ENCODE measurements at places on chromosomes 7 and 10. TPM values are rescaled to one million over a fixed set of nuclear protein-coding genes. Genes with fewer than 3 reads are reported as not detected.

Gene TAS2R41
- not detected for total RNA-seq

Gene ELN
- not detected for total RNA-seq

Gene ADARB2
- 0.37 TPM for total RNA-seq

Gene KDM7A
- total RNA-seq: 29.2 TPM

Gene GPR158
- not detected for total RNA-seq

Gene OPN1SW
- not detected for total RNA-seq

Gene COBL
- total RNA-seq: not detected

Gene CFAP69
- total RNA-seq: not detected

Gene TRPV6
- not detected for total RNA-seq

Gene RBP3
- total RNA-seq: not detected

Gene AGAP6
- 20.9 TPM for total RNA-seq

Gene RPA3
- total RNA-seq: 69.7 TPM

Gene AGAP9
- 10.3 TPM for total RNA-seq

Gene CALCR
- total RNA-seq: not detected

Gene C10orf105
- total RNA-seq: 0.42 TPM

Gene OR2A5
- not detected for total RNA-seq
